Activated gamma-delta T cell (primary cell): ENCODE measurements at places on chromosomes 12 and 14.

- DNase-seq = no peak
These were observed 197.0 kb downstream of the ETNK1 start for GRCh38 chr12:22821985-22822384.

DNA sequence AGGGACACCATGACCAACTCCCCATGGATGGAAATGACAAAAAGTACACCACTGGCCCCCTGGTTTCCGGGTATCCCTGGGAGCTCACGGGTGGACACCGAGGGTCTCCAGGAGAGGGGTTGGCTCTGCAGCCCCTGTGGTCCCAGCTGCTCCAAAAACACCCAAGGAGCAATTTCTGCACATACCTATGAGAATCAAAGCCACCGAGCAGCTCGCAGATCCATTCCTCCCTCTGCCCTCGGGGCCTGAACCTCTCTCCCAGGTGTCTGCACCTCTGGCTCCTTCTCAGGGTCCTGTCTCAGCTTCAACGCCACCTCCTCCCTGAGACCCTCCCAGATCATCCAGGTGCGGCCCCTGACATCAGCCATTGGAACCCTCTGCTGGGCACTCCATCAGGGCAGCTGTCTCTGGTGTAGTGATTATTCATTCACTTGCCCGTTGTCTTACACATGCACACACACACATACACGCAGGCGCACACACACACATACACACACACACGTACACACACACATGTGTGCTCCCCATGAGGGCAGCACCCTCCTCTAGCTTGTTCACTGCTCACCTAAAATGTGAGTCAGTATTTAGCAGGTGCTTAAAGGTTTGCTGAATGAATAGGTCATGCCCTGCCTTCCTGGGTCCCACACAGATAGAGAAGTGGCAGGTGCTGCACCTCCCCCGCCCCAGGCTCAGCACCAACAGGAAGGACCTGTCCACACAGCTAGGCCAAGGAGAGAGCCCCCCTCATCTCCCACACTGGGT lies 5.9 kb downstream of the RIMBP2 start:
- no peak for DNase-seq

GRCh38 chr14:72118841-72119240 lies 186.6 kb downstream of the RGS6 start:
- no peak for DNase-seq

- DNase-seq = no peak
These were observed 107.9 kb downstream of the PLCZ1 start for GRCh38 chr12:18629916-18630315.

DNA sequence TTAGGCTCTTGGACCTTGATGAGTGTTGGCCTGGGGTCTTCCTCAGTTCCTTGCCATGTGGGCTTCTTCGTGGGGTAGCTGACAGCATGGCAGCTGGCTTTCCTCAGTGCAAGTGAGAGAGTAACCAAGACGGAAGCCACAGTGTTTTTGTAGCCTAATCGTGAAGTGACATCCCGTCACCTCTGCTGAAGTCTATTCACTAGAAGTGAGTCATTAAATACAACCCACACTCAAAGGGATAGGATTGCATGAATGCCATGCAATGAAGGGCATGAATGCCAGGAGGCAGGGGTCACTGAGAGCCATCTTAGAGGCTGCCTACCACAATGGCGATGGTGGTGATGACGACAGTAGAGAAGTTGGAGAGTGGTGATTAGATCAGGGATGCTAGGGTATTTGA lies 13.5 kb upstream of the ASIC1 start:
- no peak for DNase-seq

- no peak for DNase-seq
These were observed 600 bp downstream of the SYT10 start for GRCh38 chr12:33438851-33439586.

- no peak for DNase-seq
These were observed 21.1 kb downstream of the BDKRB2 start for GRCh38 chr14:96225745-96226151.

DNA sequence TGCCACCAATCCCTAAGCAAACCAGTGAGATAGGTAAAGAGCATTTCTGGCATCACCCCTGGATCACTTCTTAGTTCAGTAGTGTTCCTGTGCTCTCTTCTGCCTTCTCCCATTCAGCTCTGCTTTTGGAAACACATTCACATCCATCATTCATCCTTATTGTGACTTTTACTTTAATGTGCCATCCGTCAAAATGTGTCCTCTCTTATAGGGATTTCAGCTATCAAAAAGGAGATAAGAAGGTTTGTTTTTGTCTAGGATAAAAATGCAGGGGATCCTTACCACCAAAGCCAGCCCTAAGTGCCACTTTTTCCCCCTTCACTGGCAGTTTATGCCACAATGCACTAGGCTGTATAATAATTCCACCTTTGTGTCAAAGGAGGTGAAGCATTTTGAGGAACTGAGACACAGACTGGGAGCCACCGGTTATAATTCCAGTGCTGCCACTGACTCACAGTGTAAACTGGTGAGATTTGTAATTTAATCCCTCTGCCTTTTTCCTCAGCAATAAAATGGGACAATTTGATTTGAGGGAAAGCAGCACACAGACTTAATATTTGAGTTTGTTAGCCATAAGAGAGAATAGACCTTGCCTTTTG lies 158.6 kb downstream of the PAX9 start:
- no peak for DNase-seq

GRCh38 chr12:1877169-1877878 lies 41.1 kb downstream of the CACNA2D4 start:
- DNase-seq = no peak

DNA sequence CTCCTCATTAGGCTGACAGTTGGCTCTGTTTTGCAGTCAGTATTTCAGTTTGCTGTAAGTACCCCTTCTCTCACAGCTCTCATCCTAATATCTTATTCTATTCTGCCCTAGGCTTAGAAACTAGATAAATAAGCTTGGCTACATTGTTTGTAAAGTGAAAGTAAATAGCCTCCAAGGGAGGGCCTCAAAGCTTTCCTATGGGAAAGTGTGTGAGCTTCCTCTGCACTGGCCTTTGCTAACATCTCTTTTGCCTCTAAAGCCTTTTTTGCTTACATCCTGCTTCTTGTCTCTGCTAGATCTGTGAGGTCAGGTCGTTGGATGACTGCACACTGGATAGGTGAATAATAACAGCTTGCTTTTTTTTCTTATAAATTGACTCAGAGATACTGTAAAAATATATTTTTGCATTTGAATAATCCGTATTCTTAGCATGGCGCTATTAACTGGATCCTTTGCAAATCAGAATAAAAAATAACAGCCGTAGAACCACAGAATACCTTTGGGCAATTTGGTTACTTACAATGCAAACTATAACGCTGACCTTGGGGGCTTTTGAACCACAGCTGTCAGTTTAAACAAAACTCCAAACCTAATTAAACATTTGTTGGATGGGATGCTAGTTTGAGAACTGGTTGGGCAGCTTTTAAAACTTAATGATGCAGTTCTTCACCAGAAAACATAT lies 55.1 kb downstream of the TTC6 start:
- DNase-seq = no peak

DNA sequence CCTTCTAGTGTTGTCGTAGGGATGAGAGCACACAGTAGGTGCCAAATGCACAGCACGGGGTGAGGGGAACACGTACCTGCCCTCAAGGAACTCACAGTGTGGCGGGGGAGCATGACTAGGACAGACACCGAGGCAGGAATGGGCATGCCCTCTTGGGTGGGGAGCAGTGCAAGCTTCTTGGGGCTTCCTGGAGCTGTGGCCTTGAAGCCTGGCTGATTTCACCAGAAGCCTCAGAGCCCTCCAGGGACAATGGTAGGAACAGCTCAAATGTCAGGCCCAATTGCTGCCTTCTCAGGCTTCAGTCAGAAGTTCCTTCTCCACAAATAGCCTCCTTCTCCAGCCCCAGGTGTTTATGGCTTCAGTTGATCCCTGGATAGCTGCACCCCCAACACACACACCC lies 43.4 kb downstream of the TEAD4 start:
- DNase-seq = no peak

GRCh38 chr12:15274561-15274967 lies 47.7 kb upstream of the PTPRO start:
- no peak for DNase-seq

- DNase-seq = no peak
These were observed 49.3 kb downstream of the NDUFA12 start for GRCh38 chr12:94954029-94954685.

DNA sequence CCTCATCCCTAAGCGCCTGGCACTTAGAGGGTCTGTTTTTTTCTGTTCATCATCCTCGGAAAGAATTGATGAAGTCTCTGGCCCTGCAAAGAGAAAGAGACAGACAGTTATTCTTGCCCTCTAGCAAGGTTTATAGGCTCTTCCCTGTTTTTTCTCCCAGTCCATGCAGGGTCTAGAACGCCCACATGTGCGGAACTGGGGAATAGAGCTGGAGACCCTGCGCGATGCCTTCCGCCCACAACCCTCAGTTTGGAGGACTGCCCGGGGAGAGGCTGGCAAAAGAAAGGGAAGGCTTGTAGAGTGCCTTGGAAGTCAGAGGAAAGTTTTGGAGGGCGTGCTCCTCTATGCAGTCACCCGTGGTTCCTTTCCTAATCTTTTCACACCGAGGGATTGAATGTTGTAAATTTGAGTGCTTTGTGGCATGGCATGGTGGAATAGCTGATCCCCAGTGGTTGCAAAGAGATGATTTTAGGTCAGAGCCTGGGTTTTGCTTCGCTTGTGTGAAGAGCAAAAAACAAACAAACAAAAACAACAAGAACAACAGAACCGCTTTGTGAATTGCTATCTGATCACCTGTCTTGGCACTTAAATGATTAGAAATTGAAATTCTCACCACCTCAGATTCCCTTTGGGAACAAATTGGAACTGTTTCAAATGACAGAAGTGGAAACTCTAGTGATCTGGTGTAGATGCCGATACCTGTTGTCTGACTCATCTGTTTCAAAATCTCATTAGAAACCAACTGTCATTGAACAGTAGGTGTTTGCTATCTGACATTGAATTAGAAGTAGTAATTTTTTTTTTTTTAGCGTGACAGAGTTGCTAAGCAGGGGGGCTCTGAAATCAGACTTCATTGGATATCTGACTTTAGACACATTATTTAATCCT lies 947 bp downstream of the GAS2L3 start:
- no peak for DNase-seq

GRCh38 chr14:28426960-28427359 lies 339.6 kb upstream of the FOXG1 start:
- DNase-seq = no peak

DNA sequence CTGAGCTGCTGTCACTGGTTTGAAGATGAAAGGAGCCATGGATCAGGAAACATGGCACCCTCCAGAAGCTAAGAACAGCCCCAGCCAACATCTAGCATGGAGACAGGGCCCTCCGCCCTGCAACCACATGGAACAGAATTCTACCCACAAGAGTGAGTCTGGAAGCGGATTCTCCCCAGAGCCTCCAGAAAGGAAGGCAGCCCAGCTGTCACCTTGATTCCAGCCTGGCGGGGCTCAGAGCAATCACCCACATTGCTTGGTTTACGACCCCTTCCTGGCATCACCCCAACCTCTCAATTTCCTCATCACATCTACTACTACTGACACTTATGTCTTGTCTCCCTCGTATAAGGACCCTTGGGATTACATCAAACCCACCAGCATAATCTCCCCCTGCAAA lies 38.5 kb downstream of the OAS2 start:
- no peak for DNase-seq

- DNase-seq = peak; percentile 24
These were observed 1.7 kb downstream of the CYP27B1 start for GRCh38 chr12:57765003-57765697.

DNA sequence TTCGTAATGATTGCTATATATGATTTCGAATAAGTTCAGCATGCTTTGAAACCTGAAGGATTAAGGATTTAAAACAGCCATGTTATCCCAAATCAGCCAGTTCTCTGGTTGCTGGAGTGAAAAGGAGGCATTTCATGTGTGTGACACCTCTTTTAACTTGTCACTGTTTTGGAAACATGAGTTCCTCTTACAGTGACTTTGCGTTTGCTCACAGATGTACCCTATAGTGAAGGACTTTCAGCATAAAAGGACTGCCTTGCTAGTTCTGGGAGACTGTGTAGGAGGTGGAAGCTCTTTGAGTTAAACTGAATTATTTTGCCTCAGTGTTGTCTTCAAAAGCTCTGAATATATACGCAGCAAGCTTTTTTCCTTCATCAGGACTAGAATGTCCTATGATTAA lies 7.6 kb downstream of the RNASE11 start:
- DNase-seq = no peak

- no peak for DNase-seq
These were observed 10.8 kb downstream of the PPFIBP1 start for GRCh38 chr12:27534765-27535161.

- no peak for DNase-seq
These were observed 9.8 kb downstream of the IFFO1 start for GRCh38 chr12:6546016-6546415.

- no peak for DNase-seq
These were observed 150.9 kb downstream of the MED13L start for GRCh38 chr12:116126610-116127009.

GRCh38 chr12:78121969-78122610 lies 291.4 kb downstream of the NAV3 start:
- no peak for DNase-seq

GRCh38 chr12:24905431-24905830 lies 43.5 kb downstream of the BCAT1 start:
- DNase-seq = no peak

GRCh38 chr14:77681196-77682157 lies 26.3 kb downstream of the ALKBH1 start:
- DNase-seq = no peak

GRCh38 chr12:50187084-50187900 lies 20.1 kb upstream of the CERS5 start:
- DNase-seq = no peak

- DNase-seq = no peak
These were observed 47.8 kb upstream of the PDE3A start for GRCh38 chr12:20320552-20320951.

DNA sequence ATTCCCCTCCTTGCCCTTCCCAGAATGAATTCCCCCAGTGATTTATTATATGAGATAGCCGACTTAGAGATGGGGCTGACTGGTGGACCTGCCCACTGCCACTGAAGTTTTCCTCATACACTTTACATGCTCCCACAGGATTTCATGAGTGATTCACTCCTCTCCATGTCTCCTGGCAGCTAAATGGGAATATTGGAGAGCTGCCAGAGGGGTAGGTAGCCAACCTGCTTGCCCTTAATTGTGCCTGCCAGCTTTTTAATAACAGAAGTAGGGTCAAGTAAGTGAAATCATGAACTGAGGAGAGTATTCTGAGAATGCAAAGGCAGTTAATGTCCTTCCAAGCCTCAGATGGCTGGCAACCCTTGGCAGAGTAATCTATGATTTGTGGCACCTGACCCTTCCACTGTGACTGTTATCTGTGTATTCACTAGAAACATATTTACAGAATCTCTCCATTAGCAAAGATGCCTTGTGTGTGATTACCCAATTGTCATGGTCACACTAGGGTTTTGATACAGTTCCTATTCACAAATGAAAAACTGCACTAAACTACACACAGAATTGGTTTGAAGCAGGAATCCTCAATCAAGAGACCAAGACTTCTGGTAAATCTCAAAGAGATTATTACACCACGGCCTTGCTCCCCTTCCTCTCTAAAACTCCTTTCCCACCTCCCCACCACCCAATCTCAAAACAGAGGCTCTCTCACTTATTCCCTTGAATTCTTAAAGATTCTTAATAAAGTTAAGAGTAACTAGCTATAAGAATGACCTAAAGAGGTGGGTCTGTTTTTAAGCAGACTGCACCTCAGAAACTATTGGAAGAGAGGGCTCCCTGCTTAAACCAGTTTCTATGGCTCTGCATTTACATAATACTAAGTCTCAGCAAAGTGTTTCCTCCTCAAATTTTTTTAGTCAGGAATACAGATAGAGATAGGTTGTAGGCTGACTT lies 17.2 kb downstream of the NKX2-1 start:
- DNase-seq = no peak

GRCh38 chr14:87992346-87992717 lies 650 bp downstream of the GALC start:
- DNase-seq = no peak

- DNase-seq = no peak
These were observed 129.1 kb upstream of the PPFIA2 start for GRCh38 chr12:81888106-81888740.
